ENCODE measurements at places on chromosomes 3 and 15.

DNA sequence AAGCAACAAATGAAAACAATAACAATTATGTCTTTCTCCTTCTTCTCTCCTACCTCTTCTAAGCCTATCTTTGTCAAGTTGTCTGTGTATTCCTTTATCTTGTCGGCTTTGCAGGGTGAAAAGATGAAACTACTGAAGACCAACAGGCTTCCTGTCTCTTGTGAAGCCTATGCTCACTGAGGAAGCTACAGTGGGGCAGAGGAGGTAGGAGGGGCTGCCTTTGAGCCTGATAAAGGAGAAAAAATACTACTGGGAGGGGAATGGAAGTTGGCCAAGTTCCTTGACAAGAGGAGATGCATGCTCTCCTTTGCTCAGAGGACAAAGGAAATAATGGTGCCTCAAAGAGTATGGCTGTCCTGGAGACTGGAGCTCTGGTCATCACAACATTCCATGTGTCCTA lies 92.0 kb downstream of the IGSF11 start:
- DNase-seq = no peak

GRCh38 chr15:67850994-67851571 lies 11.2 kb upstream of the RNU6-1 start:
- DNase-seq = no peak

DNA sequence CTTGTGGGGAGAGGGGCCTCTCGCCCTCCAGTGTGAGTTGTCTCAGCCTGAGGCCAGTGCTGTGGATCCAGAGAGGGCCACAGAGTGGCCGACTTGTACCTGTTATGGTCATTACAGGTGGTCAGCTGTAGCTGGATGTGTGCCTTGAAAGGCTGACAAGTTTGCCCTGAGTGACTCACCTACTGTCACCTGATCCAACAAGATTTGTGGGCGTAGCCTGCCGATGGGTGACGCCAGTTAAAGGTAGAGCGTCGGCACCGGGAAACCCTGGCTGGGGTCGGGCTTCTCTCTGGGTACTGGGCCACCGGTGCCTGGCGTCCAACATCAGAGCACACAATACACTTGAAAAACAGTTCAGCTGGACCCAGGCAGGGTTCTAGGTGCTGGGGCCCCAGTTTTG lies 2.8 kb upstream of the ISG20 start:
- DNase-seq = peak; percentile 89

DNA sequence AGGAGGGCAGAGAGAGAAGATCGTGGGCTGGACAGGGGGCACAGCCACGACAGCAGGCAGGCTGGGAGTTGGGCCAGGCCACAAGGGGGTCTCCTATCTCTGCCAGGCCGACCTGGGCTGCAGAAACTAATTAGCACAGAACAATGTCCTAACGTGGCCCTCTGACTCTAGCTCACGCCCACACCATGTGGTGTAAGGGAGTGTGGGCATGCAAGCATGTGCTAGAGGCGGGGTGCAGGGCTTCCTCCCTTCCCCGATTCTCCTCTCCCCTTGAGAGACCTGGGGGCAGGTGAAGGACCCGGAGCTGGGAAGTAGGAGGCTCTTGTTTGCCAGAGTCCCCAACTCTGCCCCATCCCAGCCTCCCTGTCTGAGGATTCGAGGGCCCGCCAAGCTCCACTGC lies 65.5 kb downstream of the LINGO1 start:
- no peak for DNase-seq
